ENCODE measurements at places on chromosomes 2 and 18.

- no peak for DNase-seq
These were observed 232.3 kb downstream of the RIT2 start for GRCh38 chr18:42883169-42883568.

GRCh38 chr2:121335294-121336290, 50.6 kb upstream of the TFCP2L1 start:
- DNase-seq: no peak

- no peak for DNase-seq
These were observed 233.1 kb upstream of the RAB12 start for GRCh38 chr18:8376113-8376512.

- no peak for DNase-seq
These were observed 697.0 kb upstream of the ACVR2A start for GRCh38 chr2:147147802-147148201.

DNA sequence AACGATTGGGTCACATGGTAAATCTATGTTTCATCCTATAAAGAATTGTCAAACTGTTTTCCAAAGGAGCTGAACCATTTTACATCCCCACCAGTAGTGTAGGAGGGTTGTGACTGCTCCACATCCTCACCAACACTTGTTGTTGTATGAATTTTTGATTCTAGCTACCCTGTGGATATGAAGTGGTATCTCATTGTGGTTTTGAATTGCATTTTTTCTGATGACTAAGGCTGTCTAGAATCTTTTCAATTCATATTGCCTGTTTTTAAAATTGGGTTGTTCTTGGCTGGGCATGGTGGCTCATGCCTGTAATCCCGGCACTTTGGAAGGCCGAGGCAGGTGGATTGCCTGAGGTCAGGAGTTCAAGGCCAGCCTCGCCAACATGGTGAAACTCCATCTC, 44.5 kb downstream of the TXNL1 start:
- DNase-seq: no peak

DNA sequence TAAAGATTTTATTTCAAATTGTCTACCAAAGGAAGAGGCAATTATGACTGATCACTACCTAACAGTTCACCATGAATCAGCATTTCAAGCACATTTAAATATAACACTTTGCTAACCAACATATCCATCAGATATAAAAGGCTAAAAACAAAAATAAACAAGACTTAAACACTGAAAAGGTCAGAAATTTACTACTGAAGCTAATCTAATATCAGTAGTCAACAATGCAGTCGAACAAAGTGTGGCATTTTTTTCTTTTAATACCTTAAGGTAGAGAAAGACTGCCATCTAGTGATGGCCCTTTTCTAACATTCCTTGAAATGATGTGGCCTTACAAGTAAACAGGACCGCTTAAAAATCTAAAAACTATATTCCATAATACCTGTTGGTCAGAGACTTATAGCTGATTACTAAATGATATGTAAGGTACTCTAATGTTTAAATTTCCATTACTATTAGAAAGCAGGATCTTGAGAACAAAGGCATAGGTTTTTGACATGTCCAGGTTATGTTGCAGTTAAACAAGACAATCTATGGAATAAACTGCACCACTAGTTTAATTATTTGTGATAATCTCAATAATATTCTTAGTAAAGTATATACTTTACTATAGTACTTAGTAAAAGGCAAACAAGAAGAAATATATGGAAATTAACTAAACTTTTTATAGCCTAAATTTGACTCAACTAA, 80.0 kb downstream of the EXOC6B start:
- DNase-seq: no peak

DNA sequence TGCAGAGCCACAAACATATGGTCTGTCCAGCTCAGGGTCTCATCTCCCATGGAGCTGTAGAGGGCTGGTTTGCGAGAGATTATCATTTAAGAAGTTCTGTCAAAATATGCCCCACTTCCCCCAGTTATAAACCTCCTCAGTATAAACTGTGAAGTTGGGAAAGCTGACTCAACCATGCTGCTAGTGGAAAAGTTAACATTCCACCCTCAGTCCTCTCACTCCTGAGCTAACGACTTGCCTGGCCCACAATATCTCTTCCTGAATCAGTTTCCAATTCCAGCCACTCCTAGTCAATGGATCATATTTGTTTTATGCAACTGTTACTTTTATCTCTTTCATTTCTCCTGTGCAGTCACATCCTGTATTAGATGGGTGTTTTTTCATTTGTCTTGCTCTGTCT, 326.2 kb downstream of the SETBP1 start:
- no peak for DNase-seq

GRCh38 chr18:28062443-28062842, 114.5 kb downstream of the CDH2 start:
- DNase-seq: no peak
